CD4-positive, alpha-beta T cell treated with Interleukin-15 for 4 hours (primary cell): ENCODE measurements at places on chromosomes 2 and 18.

DNA sequence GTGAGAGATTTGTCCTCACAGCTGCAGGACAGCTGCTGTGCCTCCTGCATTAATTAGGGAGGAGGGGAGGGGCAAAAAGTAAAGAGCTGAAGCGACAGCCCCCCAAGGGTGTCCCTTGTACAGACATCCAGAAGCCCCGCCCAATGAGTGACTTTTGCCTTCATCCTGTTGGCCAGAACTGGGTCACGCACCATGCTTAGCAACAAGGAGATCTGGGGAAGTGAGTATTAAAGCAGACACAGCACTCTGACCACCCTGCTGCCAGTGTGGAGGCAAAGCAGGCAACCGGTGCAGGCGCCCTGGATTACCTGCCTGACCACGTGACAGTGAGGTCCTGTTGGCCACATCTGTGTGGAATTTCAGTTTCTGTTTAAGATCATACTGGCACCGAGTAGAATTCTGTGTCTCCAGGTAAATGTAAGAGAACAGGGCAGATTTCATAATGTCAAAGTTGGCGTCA, 21.5 kb upstream of the BIN1 start:
- DNase-seq: no peak

GRCh38 chr2:100821255-100821910, 1.4 kb downstream of the NPAS2 start:
- no peak for DNase-seq

DNA sequence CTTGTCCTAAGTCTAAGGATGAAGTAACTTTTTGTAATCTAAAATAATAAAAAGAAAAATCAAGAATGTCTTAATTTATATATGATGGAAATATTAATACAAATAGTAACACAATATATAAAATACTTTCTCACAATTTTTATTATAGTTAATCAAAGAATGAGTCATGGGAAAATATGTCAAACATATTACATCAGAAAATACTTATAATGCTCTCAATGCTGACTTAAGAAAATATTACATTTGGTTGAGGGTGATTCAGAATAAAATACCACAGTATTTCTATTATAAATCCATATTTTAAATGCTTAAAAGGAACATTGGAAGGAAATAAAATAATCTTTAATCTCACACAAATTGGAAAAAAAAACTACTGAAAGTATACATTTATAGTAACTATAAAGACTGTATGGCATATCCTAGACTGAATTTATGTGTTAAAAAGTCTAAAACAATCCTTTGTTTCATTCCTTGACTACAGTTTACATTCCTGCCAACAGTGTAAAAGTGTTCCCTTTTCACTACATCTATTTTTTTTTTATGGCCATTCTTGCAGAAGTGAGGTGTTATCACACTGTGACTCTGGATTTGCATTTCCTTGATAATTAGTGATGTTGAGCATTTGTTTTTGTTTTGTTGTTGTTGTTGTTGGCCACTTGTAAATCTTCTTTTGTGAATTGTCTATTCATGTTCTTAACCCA, 1573.5 kb upstream of the ACVR2A start:
- no peak for DNase-seq

DNA sequence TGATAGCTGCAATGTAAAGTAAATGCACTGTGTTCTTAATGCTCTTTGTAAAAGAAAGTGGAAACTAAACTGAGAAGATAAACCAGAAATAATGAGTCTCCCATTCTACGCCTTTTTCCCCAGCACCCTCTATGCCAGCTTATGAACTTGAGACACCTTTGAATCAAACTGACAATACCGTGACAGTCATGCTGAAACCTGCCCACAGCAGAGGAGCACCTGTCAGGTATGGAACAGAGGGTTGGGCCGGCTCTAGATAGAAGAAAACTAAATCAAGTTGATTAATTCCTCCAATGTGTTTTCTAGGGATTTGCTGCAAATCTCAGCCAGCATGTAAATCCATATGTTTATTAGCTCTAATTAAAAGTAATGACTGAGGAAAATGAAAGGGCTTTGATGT, 520.6 kb upstream of the RAB12 start:
- DNase-seq: no peak

GRCh38 chr2:222977121-222977520, 74.9 kb upstream of the KCNE4 start:
- DNase-seq: no peak

- no peak for DNase-seq
These were observed 29.3 kb downstream of the CDH20 start for GRCh38 chr18:61362511-61362910.

DNA sequence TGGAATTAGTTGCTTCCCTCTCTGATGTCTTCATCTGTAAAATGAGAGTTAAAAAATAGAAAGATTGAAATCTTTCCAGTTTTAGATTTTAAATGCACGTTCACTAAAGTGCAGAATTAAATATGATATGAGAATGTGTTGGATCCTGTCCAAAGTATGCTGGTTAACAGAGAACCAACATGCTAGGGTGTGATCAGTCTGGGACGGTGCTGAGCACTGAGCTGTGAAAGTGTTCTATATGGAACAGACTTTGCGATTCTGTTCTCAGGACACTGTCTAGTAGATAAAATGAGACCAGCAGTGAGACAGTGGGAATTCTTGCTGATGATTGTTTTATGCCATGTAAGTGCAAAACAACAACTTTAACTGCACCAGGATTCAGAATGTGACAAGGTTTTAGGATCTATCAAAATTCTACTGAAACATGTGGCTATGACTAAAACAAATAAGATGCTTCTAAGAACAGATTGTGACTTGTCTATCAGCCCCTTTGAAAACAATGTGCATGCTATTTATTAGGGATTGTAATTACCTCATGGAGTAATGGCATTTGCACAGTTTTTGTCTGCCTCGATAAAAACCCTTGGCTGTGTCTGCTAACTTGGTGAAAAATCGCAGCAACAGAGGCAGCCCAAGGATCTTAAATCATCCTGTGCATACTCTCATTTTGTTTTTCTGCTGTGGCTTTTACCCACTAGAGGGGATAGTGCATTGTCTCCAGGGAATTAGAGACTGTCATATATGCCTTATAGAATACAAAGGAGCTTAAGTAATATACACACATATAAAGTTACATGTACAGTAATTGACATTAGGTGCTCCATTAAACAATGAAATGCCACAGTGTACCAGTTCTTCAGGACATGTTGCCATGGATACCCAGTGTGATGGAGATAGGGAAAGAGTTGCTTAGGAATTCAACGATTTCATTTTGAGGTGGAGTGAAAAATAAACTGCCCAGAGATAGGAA, 55.1 kb downstream of the MAP3K20 start:
- no peak for DNase-seq

- no peak for DNase-seq
These were observed 45.3 kb downstream of the BMP10 start for GRCh38 chr2:68825866-68826265.

- no peak for DNase-seq
These were observed 1303.8 kb upstream of the NRXN1 start for GRCh38 chr2:52335727-52336126.

DNA sequence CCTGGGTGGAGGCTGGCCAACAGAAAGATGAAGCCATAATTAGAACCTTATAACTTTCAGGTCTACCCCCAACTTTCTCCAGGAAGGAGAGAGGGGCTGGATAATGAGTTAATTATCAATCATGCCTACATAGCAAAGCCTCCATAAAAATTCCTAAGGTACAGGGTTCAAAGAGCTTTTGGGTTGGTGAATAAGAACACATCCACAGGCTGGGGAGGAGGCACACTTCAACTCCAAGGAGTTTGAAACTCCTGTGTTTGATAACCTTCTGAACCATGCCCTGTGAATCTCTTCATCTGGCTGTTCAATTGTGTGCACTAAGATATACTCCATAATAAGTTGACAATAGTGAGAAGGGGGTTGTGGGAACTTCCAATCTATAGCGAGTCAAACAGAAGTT, 552.3 kb downstream of the TDRD15 start:
- no peak for DNase-seq

DNA sequence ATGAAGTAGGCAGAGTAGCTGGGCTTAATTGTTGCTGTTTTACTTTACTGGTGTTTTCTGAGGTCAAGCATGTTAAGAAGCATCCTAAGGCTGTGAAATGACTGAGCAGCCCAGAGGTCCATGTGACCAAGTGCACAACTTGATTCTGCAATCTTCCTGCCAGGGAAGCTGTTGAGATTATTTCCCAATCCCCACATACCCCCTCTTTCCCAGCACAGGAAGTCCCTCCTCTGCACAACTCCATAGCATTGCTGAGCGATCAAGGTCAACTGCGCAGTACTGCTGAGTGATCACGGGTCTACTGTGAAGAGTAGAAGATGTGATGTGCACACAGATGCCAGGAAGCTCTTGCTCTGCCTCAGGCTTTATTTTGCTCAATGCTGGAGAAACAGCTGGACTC, 105.8 kb downstream of the GALNT14 start:
- DNase-seq: no peak

- no peak for DNase-seq
These were observed 399.0 kb upstream of the ID2 start for GRCh38 chr2:8282858-8283252.

DNA sequence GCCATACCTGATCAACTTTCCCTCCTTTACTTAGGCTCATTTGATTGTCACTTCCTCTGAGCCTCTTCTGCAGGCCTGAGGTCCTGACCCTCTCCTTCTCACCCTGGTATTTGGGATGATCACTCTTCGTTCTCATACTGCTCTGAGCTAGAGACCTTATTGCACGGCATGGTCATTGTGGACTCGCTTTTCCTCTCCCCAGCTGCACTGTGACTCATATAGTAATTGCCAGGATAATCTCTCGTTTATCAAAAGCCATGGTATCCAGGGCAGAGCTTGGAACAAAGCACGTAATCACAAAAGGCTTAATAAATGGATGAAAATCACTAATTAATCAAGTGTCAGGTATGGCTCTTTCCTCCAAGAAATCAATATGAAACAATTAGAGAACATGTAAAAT, 40.9 kb upstream of the TRIB2 start:
- DNase-seq: no peak

DNA sequence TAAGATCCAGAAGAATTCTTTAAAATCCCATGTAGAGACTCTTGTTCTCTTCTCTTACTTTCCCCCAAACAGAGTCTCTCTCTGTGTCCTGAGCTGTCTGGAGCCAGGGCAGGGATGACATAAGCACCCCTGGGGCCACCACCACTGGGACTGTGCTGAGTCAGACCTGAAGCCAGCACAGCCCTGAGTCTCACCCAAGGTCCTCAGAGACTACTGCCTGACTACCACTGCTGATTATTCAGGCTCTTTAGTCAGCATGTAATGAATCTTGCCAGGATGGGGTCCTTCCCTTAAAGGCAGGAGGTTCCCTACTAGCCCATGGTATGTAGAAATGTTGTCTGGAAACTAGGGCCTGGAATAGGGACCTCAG, 34.9 kb upstream of the DYNC1I2 start:
- no peak for DNase-seq

DNA sequence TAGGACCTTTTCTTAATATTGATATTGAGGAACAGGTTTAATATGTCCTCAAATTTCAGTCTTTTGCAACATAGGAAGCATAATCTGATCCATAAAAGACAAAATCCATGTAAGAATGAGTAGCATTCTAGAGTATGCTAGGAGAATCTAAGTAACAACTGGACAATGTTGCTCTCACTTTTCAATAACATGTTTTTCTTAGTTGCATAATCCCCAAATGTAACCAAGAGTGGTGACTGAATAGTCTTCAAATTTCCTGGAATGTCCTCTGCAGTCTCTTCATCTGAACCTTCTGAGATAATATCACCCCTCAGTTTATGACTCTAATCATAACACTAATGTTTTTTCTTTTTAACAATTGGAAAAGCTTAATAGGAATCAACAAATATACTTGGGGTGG, 110.0 kb upstream of the ZEB2 start:
- no peak for DNase-seq

DNA sequence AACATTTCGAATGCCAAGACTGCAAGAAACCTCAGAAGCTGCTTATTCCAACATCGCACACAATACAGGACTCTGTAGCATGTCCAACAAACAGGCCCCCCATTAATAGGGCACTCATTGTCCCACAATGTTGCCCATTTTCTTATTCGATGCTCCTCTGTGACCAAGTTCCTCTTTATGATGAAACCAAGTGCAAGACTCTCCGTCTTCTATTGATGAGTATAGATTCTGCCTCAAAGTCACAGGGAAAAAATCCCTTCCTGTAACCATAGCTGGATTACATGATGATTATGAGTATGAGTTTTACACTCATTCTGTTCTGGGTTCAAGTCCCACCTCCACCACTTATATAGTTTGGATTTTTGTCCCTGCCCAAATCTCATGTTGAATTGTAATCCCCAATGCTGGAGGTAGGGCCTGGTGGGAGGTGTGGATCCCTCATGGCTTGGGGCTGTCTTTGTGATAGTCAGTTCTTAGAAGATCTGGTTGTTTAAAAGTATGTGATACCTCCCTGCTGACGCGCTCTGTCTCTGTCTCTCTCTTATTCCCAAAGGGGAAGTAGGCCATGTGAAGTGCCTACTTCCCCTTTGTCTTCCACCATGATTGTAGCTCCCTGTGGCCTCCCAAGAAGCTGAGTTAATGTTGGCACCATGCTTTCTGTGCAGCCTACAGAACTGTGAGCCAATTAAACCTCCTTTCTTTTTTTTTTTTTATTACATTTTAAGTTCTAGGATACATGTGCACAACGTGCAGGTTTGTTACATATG, 148.7 kb downstream of the OSR1 start:
- DNase-seq: no peak

DNA sequence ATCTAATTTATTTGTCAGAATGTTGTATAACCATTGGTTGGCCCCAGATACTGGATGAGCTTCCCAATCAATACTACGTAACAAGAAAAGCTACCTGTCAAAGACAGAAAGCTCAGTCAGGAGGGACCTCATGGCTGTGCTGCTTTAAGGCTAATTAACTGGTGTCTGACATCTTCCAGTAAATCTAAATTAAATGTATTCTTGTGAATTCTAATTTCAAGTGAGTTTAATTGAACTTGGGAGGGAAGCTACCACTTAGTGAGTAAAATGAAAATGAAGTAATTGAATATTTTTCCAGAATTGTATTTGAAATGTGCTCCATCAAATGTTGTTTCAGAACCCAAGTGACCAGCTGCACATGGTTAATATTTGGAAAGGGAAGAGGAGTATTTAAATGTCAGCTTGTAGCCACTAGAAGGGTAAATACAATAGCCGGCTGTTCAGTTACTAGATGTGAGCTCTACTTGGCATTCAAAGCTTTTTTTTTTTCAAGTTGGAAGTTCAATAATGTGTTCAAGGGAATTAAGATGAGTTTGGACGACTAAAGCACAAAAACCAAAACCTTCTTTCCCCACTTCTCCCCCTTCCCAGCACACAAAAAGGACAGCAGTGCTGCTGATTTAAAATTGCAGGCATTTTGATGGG, 62.0 kb downstream of the GPR39 start:
- no peak for DNase-seq

DNA sequence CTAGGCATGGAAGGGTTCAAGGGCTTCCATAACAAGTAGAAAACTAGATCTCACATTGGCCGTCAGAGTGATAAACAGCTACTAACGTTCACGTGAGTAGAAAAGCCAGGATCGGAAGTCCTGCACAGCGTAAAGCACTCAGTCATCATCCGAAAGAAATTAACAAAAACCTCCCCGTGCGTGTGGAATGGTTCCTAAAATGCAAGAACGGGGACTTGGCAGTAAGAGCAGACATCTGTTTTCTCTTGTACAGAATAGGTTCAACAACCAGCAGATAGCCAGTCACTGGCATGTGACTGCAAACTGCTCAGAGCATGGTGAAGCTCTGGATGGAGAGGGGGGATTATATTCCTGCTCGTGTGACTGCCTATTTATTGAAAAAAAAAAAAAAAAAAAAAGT, 106.9 kb upstream of the ITGB6 start:
- DNase-seq: no peak
